ENCODE measurements at places on chromosomes 6 and 20.

GRCh38 chr20:53059848-53060247 is 87.7 kb downstream of the TSHZ2 start:
- DNase-seq = no peak

DNA sequence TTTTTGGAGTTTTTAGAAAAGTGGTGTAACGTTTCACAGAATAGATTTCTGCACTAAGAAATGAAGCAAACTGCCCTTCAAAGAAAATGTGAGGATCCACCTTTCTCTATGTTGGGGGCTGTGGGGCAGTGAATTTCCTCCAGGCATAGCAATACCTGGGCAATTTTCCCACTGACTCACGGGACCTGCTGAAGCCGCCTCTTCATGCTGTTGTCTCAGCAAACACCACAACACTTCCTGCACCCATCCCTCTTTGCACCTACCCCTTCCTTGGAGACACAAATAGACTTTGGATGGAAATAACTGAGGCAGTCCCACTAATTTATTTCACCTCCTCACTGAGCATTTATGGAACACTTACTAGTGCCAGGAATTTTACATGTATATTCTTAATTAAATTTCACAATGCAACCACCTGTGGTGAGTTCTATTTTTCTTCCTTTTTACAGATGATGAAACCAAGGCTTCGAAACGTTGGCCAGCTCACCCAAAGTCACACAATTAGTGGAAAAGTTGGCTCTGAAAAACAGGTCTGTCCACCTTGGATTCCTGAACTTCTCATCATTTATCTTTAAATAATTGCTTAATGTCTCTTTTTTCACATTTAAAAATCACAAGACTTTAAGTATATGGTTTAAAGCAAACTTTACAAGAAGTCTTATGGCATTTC is 17.2 kb upstream of the ADGRF1 start:
- DNase-seq = no peak

DNA sequence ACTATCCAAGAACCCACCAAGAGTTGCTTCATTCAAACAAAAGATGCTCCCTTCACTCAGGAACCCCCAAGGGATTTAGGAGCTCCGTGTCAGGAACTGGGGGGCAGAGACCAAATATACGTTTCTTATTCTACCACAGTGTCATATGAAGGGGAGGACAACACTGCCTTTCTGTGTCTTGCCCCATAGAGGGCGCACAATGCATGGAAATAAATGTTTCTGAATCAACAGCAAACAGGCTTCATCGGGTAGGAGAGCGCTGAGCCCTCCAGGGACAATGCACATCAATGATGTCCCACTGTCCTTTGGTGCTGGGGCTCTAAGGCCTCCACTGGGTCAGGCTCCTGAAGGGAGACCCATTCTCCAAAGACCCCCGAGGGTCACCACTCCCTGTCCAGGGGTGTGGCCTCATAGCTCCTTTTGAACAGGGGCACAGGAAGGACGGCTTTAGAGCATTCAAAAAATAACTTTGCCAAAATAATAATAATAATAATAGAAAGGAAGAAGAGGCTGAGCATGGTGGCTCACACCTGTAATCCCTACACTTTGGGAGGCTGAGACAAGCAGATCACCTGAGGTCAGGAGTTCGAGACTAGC is 31.1 kb downstream of the PLG start:
- DNase-seq = no peak

DNA sequence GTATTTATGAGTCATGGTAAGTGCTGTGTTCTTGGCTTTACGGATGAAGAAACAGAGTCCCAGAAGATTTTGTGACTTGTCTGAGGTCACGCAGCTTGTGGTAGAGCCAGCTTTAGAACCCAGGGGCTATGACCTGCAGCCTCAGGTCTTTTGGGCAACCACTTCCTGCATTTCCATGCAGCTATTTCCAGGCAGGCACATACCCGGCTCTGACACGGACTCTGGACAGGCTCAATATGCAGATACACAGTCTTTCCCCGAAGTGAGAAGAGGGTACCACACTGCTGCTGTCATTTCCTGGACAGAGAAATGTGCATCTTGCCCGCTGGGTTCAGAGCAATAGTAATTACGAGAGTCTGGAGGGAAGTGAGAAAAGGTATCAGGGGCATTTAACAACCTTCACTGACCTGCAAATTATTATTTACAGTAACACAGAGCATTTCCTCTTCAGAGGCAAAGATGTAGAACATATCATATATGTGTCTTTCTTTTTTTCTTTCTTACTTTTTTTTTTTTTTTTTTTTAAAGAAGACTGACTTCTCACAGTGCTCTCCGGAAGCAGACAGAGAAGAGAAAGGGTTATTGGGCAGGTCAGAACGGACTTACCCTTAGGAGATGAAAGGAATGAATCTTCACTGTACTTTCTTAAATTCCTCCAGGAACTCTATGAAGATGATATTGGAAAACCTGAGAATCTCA is 185.1 kb downstream of the CLIC5 start:
- no peak for DNase-seq

- no peak for DNase-seq
These were observed 82.5 kb downstream of the PREX1 start for GRCh38 chr20:48745330-48745729.

DNA sequence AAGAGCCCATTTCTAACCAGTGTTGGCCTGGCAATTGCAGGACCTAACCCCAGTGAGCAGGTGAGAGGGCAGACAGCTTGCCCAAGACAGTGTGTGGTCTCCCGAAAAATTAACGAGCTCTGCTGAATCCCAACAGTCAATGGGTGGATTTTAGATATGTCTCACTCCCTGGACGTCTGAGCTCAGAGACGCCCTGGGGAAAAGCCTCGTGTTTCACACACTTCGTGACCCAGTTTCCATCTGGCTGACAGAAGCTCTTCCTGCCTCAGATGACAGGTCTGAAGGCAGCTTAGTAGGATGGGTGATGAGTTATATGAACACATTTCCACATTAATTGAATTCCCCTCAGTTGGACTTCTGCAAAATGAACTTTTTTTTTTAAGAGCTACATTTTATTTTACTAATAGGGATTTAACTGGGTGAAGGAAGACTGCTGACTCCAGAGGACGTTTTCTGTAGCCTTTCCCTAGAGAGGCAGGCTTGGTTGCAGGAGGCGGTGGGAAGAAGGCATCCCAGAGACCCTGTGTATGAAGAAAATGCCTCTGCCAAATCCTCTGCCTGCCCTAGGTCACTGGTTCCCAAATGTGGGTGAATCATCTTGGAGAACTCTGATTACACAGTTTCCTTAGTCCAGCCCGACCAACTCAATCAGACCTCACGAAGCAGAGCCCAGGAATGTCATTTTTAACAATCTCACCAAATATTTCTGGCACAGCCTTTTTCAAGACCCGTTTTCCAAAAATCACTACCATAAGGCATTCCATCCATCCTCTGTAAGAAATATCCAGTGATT is 71.7 kb upstream of the LY86 start:
- DNase-seq = no peak

DNA sequence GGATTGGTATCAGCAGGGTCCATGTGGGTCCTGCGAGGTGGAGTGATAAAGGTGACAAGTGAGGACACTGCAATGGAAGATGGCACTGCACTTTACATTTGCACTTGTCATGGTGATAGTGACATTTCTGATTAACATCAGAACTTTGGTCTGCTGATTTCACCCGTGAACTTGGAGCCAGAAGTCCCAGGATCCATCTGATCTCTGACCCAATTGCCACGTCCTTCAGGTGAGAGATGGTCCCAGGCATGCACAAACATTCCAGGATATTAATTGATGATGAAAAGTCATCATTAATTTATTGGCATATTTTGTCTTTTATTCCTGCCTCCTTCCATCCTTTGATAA is 9.8 kb upstream of the GHRH start:
- DNase-seq = no peak

GRCh38 chr20:42492290-42492689 is 697.4 kb downstream of the PTPRT start:
- DNase-seq = no peak

DNA sequence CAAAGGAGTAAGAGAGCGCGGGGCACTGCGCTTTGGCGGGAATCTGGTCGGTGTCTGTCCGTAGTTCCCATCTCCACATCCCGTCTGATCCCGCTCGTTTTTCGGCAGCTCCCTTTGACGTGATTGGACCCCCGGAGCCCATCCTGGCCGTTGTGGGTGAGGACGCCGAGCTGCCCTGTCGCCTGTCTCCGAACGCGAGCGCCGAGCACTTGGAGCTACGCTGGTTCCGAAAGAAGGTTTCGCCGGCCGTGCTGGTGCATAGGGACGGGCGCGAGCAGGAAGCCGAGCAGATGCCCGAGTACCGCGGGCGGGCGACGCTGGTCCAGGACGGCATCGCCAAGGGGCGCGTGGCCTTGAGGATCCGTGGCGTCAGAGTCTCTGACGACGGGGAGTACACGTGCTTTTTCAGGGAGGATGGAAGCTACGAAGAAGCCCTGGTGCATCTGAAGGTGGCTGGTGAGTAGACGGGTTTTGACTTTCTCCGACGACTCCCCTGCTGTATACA is 1.4 kb downstream of the BTN1A1 start:
- DNase-seq = no peak

DNA sequence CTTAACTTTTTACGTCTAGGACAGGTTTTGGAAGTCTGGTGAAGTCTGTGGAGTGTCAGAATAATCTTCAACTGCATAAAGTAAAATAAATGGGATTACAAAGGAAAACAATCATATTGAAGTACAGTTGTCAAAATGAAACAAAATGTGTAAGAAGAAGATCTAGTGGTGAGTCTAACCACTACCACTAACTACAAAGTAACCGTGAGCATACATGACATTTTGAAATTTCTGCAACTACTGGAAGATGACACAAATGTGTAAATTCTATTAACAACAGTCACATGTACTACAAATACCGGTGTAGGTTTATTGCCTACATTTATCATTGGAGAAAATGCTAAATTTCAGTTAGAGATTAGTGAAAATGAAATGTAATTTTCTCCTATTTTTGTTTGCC is 29.7 kb downstream of the VPS52 start:
- no peak for DNase-seq

- no peak for DNase-seq
These were observed 107.0 kb downstream of the OLIG3 start for GRCh38 chr6:137387096-137387764.

GRCh38 chr6:40342723-40343122 is 244.4 kb downstream of the LRFN2 start:
- DNase-seq = no peak

- no peak for DNase-seq
These were observed 37.6 kb upstream of the ANGPT4 start for GRCh38 chr20:953742-954141.

DNA sequence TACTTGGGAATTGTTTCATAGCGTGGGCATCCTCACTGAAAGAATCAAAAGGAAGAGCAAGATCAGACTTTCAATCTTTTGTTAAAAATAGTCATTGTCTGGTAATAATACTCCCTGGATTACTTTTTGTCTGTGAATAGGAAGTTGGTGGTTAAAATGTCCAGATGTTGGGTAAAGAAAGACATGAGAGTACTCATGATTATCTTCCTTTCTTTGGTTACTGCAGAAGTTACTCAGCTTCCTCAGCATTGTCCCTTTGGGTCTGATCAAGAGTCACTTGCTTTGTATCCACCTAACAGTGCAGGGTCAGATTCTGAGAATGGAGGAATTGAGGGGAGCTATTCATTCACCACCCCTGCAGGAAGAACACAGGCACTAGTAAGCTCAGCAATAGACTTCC is 54.6 kb downstream of the RIN2 start:
- DNase-seq = no peak

DNA sequence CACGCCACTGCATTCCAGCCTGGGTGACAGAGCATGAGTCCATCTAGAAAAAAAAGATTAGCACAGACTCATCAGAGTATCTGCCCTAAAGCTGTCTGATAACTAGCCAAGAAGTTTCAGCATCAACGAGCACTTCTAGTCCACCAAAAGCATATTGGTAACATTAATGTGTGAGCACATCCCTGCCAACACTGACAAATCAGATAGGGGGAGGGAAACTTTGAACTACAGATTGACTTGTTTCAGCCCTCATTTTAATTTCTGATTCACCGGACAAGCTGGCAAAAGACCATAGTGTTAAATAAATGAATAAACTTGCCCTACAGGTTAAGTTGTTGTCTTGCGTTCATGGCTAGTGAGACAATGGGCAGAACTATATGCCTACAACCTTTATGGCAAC is 7.7 kb upstream of the SEC63 start:
- no peak for DNase-seq

GRCh38 chr6:33808641-33809180 is 4.9 kb upstream of the MLN start:
- DNase-seq = no peak

DNA sequence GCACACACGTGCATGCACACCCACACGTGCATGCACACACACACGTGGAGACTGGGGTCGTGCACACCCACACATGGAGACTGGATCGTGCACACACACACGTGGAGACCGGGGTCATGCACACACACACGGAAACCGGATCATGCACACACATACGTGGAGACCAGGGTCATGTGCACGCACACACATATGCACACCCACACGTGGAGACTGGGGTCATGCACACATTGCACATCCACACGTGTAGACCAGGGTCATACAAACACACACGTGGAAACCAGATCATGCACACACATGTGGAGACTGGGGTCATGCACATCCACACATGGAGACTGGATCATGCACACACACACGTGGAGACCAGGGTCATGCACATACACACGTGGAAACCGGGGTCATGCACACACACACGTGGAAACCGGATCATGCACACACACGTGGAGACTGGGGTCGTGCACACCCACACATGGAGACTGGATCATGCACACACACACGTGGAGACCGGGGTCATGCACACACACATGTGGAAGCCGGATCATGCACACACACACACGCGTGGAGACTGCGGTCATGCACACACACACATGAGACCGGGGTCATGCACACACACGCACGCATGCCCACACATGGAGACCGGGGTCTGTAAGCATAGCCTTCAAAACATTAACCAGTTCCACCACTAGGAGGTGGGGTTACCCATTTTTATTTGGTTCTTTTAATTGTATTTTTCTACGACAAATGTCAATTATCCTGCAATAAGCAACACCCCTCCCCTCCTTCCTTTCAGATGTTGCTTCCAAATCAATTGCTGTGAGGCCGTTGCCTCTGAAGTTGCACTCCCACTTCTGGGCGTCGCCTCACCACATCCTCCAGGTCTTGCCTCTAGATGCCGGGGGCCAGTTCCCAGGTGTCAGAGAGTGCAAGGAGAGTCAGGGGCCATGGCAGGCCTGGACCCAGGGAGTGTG is 95.8 kb downstream of the TMEM242 start:
- no peak for DNase-seq

- DNase-seq = no peak
These were observed 19.1 kb downstream of the ESR1 start for GRCh38 chr6:151826517-151827142.

DNA sequence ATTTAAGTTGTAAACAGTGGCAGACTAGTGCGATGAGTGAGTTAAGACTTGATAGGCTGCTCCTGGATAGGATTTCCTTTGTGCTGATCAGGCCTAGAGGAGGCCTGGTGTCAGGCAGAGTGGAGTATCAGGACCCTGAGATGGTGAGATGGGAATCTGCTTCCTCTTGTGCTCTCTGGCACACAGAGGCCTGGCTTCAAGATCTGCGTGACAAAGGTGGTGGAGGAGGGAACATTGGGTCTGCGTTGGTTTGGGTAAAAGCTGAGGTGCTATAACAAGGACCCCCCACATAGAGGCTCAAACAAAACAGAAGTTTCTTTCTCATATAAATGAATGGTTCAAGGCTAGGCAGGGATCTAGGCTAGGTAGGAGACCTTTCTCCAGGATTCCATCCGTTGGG is 20.3 kb downstream of the SCAND1 start:
- DNase-seq = no peak

Measured in cortex of kidney (tissue), 1 donor.